ENCODE measurements at places on chromosomes 7 and 10.

GRCh38 chr7:133015888-133016287 is 66.0 kb downstream of the CHCHD3 start:
- no peak for DNase-seq

DNA sequence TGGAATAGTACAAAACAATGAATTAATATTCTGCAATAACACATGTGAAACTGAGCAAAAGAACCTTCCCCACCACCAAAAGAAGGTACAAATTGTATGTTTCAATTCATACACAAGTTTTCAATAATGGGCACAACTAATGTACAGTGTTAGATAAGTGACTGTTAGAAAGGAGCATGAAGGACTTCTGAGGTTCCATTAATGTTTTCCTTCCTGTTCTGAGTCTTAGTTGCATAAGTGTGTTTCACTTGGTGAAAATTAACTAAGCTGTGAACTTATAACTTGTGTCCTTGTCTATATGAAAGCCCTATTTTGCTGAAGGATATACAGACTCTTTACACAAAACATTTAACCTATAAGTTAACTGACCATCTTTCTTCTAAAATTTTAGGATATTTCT is 8.2 kb downstream of the GSAP start:
- no peak for DNase-seq

GRCh38 chr7:64905547-64905946 is 2.5 kb downstream of the ZNF273 start:
- DNase-seq: no peak

DNA sequence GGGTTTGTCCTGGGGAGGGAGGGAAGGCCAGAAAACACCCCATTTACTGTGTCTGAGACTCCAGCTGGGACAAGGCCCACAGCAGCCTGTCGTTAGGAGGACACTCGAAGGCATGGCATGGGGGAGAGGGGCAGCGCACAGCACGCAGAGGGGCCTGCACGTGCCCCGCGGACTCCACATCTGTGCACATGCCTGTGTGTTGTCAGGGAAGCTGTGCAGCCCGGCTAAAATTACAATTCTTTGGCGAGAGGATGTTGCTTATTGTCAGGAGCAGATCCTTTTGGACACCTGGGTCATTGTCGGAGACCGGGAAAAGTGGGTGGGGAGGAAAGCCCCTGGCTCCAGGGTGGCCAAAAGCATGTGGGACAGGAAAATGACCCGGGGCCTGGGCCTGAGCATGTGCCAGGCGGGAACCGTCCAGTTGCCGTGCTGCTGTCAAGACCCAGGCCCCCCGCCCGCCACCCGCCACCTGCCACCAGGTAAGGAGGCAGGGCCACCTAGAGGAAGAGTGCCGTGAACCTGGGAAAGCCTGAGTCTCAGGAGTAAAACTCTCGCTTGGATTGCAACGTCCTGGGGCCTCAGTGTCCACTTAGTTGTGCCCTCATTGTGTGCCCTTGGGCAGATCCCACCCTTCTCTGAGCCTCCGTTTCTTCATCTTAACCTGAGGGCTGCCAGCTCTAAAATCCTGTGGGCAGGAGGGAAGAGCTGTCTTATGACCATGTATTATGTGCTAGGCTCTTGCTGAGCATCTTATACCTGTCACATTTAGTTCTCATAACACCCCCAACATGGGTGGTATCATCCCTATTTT is 7.2 kb downstream of the VSIR start:
- DNase-seq: no peak

DNA sequence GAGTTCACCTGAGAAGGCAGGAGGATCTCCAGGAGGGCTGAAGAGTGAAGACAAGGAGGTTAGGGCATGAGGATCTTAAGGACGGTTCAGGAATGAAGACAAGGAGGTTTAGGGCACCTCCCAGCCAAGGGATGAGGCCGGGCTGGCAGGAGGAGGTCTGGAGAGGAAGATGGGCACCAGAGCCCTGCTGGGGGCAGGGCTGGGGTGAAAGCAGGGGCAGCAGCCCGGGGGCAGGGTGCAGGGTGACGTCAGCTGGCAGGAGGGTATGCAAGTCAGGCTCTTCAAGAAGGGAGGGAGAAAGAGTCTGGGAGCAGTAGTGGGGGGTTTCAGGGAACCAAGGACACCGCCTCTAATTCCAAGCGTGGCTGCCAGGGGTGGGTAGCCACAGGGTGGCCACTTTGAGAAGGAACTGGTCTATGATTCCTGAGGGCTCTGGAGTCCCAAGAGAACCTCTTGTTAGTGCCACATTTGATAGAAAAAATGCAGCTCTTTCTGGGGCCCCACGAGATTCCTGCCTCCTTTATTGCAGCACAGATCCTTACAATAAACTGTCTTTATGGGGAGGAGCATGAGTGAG is 101.6 kb downstream of the C10orf90 start:
- no peak for DNase-seq

- DNase-seq: no peak
Observed at GRCh38 chr10:29069941-29070340, 218.9 kb upstream of the LYZL1 start.

Measured in stimulated activated CD4-positive, alpha-beta T cell treated with anti-CD3 and anti-CD28 coated beads, Interleukin-1b, Interleukin-23, amount 100 ng/mL, for 24 hours (primary cell).